Activated T-cell treated with anti-CD3 and anti-CD28 coated beads, Interleukin-2, amount 50 U/mL, for 72 hours (primary cell): ENCODE measurements at places on chromosomes 7 and 10.

GRCh38 chr7:22427104-22427503 is 70.2 kb upstream of the RAPGEF5 start:
- no peak for DNase-seq

GRCh38 chr7:129906700-129907099 is 46.1 kb downstream of the UBE2H start:
- DNase-seq, result no peak

DNA sequence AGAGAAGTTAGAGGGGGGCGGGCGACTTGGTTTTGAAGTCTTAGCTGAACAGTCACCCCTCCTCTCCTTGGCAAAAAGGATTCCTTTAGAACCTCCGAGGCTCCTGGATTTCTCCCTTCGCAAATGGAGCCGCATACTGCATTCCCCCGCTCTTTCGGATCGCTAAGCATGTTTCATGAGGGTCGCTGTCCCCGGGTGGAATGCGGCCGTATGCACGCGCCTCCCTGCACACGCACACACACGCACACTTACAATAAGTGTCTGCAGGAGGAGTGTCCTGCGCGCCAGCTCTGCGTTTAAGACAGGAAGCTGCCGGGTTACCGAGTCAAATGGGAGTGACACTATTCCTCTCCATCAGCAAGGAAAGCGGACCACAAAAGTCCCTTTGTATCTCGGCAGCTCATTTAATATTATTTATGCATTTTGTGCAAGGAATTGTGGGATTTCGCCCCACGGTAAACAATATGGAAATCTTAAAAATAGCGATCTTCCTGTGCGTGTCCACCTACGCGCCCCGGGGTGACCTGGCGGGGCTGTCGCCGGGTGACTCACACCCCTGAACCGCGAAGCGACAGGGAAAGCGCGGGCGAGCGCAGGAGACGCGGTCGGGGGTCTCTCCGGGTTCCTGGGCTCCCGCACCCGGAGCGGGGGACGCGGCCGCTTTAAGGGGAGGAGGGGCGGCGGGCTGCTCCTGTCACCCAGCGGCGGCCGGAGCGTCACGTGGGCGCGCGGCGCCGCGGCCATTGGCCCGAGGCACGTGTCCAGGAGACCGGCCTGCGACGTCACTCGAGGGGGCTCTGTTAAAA is 988 bp upstream of the EN2 start:
- DNase-seq, result no peak

- no peak for DNase-seq
These were observed 189.4 kb upstream of the LRGUK start for GRCh38 chr7:133937786-133938185.

DNA sequence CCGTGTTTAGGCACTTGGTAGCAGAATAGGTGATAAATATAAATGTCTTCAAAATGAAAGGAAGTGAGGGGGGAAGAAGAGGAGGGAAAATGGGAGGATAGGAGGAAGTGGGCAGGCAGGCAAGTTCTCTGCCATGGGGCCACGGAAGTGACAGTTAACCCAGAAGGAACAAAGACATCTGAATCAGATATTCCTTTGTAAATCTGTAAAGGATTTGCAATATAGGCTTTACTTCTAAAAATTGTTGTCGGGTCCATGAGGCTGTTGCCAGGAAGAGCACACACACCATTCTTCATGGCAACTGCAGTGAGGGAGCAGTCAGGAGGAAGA is 23.7 kb upstream of the RASSF4 start:
- no peak for DNase-seq

GRCh38 chr7:108570146-108570755 is 577 bp downstream of the DNAJB9 start:
- peak; percentile 55 for DNase-seq

DNA sequence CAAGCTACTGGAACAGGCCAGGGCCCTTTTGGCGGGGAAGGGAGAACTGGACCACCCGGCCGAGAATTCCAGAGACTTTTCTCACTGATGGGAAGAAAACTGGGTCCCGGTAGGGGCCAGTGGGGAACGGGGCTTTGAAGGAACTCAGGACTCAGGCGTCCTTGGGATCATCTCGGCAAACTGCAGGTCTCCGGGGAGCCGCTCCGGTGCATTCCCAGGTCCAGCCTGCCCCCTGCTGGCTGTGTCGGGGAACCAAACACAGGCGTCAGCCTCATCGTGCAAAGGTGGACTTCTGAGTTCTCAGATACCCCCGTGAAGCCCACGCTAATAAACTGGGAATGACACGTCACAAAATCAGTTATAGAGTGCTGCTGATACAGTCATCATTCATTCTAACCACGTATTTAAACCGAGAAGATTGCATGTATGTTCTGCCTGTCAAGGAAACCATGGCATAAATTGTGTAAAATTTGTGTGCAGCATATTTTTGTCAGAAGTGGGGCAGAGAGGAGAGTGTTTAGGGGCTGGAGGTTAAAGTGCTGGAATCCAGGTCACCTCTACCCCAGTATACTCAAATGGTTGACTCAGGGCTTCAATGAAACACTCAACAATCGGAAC is 76.1 kb upstream of the CPXM2 start:
- peak; percentile 61 for DNase-seq

GRCh38 chr7:67407392-67408071 is 410.9 kb downstream of the TYW1 start:
- no peak for DNase-seq

DNA sequence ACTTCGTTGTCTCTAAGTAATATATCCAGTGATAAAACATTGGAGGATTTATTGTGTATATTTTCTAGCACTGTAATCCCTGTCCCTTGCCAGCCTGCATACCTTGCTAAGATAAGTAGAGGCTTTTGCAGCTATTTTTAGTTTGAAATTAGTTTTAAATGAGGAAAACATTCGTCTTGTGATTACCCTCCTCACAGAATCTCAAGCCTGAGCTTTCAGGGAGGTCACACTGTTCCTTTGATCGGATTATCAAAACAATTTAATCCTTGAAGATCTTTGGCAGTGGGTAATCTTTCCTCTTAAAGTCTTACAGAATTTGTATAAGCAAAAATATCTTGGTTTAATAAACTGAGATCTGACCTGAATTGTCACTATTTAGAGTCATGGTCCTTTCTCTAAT is 897.0 kb upstream of the CELF2 start:
- no peak for DNase-seq

DNA sequence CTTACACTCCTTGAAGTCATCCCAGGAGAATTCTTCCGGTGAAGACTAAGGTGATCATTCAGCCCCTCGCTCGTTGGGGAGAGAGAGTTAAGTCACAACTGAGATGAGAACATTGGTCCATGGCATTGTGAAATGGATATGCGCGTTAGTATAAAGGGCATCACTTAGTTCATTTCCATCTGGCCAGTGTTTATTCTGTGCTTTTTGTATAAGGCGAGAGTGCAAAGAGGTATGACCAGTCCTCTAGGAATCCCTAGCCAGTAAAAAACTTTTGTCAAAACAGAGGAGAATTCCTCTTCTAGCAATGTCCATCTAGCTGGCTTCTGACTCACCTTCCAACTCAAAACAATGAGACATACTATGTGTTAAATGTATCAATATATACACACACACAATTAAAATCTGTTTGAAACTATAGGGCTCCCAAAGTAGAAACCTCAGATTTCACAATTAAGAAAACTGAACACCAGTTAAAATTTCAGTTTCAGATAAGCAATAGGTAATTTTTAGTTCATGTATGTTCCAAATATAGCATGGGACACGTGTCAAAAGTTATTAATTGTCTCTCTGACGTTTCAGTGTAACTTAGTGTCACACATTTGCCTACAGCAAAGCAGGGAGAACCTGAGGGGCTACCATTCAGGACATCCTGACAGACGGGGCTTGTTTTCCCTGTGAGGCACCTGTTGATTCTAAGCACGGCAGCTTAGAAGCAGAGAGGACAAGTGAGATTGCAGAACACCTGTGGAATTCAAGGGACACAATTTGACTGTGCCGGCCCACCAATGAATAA is 158.9 kb downstream of the KLF6 start:
- DNase-seq, result no peak

DNA sequence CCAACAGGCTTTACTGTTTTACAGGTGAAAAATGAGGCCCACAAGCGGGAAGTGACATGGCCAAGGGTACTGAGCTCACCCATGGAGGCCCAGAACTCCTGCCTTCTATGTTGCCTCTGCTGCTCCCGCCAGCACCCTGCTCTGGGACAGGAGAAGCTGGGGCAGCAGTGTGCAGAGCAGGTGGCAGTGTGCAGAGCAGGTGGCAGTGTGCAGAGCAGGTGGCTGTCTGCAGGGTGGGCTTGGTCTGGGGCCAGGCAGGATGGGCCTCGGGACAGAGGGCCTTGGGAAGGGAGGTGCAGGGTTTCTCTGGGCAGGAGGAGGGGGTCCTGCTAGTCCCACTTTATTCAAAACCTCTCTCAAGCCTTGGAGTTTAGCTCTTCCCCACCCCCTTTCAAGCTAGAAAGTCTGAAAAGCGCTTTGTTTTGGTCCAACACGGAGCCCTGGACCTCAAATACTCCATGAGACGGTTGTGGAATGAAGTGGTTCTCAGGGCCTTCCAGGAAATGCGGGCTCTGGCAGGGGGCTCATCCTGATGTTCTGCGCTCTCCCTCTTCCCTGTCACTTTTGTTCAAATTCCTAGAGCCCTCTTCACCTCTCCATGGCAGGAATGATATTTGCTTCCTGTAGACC is 26.8 kb downstream of the TSPAN15 start:
- DNase-seq, result no peak

DNA sequence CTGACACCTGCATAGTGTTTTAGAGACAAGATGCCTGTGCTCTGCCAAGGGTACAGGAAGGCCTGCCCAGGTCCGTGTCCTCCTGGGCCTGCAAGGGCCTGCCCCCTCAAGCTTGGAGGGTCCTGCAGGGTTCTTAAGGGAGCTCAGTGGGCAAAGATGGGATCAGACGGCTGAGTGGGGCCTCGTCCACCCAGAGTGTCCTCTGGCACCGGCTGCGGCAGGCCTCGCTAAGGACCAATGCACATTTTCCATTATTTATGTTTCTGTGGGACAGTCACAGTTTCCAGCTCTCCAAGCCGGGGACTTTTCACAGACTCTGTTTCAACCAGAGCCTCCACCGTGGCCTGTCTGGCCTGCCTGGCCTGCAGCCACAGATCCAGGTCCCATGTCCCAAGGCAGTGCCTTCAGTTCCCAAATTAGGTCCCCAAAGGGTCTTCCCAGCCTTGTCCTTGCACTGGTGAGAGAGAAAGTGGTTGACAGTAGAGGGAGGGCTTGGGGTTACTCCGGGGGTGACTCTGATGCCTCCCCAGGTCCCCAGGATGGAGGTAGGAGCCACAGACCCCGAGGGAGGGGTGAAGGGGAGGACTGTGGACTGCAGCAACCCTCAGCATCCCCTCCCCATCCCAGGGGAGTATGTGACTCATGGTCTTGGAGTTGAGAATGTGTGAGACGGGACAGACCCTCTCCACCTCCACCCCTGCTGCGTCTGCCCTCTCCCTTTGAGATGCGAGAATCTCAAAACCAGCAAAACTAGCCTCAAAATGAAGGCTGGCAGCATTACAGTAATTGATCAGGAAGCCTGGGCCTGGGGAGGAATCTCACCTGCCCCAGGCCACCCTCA is 14.8 kb downstream of the MYL10 start:
- DNase-seq, result no peak

- no peak for DNase-seq
These were observed 102.1 kb upstream of the SHH start for GRCh38 chr7:155914341-155914740.

DNA sequence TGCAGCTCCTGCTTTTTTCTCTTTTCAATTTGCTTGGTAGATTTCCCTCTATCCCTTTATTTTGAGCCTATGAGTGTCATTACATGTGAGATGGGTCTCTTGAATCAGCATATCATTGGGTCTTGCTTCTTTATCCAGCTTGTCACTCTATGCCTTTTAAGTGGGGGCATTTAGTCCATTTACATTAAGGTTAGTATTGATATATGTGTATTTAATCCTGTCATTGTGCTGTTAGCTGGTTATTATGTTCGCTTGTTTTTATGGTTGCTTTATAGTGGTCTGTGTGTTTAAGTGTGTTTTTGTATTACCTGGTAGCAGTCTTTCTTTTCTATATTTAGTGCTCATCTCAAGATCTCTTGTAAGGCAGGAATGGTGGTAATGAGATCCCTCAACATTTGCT is 17.0 kb downstream of the GIMAP7 start:
- no peak for DNase-seq

DNA sequence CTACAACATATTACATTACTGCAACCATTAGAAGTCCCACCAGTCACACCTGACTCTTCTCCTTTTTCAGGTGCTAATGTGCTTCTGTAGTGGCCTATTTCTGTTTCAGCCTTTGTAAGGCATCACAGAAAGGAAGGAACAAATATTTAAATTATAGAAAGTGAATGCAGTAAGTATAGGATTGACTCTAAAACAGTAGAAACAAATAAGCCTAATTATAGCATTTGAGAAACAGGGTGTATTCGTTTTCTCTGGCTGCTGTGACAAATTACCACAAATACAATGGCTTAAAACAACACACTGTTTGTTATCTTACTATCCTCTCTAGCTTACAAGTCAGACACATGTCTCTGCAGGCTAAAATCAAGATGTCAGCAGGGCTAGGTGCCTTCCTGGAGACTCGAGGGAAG is 69.4 kb downstream of the CCSER2 start:
- no peak for DNase-seq

GRCh38 chr7:120218712-120219111 is 54.3 kb upstream of the KCND2 start:
- no peak for DNase-seq

DNA sequence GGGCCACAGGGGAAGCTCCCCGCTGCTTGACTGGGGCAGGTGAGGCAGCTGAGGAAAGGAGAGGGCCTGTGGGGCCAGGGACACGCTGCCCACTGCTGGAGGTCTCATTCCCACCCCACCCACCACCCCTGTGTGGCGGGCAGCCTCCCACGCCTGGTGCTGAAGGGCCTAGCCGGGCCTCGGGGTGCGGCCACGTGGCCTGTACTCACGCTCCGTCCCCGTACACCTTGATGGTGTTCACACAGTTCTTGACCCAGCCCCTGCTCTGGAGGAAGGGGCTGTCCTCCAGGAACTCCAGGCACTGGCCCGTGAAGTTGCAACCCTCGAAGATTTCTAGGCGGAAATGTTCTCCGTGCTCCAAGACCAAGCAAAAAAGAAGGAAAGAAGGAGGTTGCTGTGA is 4.0 kb downstream of the CRYGN start:
- no peak for DNase-seq

DNA sequence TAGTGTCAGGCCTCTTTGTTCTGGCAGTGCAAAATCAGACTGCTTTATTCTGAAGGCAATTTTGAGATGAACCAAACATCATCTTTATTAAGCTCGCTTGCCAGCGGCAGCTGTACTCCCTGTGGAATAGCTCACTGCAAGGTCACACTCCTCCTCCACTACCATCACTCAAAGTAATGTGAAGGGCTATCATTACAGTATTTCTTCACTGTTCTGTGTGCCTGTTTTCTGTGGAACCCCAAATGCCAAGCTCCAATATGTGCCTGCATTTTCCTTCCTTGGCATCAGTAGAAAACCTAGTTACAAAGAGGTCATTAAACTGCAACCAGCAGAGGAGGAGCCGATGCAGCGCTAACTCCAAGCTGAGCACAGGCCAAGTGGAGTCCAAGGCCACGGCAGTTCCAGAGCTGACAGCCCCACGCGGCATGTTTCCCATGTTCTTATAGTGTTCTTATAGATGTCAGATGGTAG is 21.4 kb downstream of the BCCIP start:
- DNase-seq, result no peak
